ENCODE measurements at places on chromosomes 7 and 10.

DNA sequence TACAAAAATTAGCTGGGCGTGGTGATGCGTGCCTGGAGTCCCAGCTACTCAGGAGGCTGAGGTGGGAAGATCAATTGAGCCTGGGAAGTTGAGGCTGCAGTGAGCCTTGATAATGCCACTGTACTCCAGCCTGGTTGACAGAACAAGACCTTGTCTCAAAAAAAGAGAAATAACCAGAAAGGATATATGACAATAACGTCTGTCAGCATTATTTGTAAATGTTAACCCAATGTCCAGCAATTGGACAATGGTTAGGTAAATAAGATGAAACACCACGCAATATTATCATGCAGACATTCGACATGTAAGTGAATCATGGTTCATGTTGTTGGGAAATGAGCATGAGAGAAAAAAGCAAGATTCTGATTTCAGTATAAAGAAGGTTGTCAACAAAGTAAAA is 44.6 kb upstream of the SEPHS1 start:
- no peak for DNase-seq

GRCh38 chr10:62384057-62384446 is 9.9 kb downstream of the ZNF365 start:
- peak; percentile 83 for DNase-seq

DNA sequence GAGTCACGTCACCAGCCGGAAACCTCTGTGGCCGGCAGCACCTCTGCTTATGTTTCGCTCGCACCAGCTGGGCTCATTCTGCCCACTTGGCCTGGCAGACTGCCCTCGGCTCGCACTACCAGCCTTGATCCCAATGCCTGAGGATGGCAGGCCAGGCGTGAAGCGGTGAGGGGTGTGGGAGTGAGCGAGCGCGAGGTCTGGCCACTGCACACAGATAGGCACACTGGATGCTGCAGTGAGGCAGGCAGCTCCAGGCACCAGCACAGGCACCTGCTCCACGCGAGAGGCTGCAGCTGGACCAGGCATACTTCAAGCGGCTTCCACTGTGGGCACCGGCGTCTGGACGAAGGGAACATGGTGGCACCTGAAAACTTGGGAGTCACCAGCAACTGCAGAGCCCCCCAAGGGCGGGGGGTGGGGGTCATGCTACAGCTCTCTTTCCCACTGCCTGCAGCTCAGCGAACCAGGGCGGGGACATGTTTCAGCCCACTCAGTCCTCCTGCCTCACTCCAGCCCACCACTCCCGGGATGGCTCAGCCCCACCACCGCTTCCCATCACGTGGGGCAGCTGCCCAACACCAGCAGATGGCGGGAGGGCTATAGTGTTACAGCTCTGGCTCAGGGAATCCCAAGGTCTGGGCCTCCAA is 5.4 kb upstream of the DMTF1 start:
- DNase-seq: no peak

- DNase-seq: no peak
Measured at GRCh38 chr10:114665406-114665805, 7.3 kb upstream of the ABLIM1 start.

DNA sequence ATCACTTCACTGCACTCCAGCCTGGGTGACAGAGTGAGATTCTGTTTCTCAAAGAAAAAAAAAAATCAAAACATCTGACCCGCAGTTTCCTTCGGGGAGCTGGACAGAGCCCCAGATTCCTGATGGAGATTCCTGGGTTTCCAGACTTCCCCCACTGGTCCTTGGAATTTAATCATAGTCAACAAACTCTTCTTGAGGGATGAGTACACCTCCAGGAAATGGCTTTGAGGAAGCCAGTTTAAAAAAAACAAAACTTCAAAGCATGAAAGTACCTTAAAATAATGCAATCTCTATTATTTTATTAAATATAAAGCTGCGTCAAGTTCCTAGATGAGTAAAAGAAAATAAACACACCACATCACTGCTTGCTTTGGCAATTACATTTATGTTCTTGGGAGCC is 1.2 kb upstream of the MAD1L1 start:
- no peak for DNase-seq
